ENCODE measurements at places on chromosomes 4 and X.

DNA sequence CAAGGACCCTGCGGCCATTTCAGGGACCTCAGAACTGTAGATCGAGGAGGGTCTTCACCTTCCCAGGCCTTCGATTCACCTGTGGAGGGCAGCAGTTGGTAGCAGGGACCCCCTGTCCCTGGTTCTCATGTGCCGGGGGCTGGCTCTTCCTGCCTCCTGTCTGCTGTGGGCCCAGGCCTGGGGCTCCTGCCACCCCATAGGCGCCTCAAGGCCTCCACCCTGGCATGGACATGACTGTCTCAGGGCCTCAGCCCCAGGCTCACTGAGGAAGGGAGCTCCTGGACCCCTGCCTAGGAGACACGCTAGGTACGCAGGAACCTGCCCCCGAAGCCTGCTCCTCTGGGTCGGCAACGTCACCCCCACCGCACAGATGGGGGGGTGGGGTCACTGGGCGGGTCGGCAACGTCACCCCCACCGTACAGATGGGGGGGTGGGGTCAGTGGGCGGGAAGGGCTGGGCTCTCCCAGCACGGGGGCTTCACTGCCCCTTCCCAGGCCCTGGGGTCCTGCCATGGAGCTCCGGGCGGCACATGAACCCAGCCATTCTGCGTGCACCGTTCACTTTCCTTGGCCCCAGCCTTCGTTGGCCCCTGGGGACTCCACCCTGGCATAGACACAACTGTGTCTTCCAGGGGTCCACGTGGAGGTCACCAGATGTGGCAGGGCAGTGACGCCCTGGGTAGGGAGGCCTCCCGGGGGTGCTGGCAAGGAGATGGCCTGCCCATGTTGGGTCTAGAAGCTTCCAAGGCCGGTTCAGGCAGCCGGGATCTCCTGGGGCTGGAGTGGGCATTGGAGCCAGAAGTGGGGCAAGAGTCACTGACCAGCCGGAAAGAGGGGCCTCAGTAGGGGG lies 3.5 kb upstream of the HGFAC start:
- H3K36me3 ChIP-seq, result no peaks in the 10 kb centered on the region
- no peaks in the 10 kb centered on the region for H3K27me3 ChIP-seq
- no peak overlapping the region for H3K4me3 ChIP-seq
- no peak overlapping the region for H3K27ac ChIP-seq

- no peaks in the 10 kb centered on the region for H3K4me1 ChIP-seq
- peak overlapping the region; percentile 77 for H3K4me3 ChIP-seq
- no peaks in the 10 kb centered on the region for H3K27me3 ChIP-seq
Measured at GRCh38 chrX:1451251-1451660, 1.5 kb downstream of the ASMTL start.

GRCh38 chr4:113584407-113585150 lies 177.0 kb downstream of the CAMK2D start:
- no peaks in the 10 kb centered on the region for H3K4me1 ChIP-seq
- H3K4me3 ChIP-seq, result no peak overlapping the region
- H3K36me3 ChIP-seq, result no peaks in the 10 kb centered on the region
- no peak overlapping the region for H3K27ac ChIP-seq
- no peak for DNase-seq

- no peaks in the 10 kb centered on the region for H3K27me3 ChIP-seq
- no peak overlapping the region for H3K27ac ChIP-seq
Measured at GRCh38 chr4:168919706-168920324, 90.2 kb downstream of the CBR4 start.

All from breast epithelium (tissue), 4 donors.